ENCODE measurements at places on chromosomes 2 and 18.
A peak's percentile ranks its signal among the peaks of the same experiment; 100 is the strongest.

DNA sequence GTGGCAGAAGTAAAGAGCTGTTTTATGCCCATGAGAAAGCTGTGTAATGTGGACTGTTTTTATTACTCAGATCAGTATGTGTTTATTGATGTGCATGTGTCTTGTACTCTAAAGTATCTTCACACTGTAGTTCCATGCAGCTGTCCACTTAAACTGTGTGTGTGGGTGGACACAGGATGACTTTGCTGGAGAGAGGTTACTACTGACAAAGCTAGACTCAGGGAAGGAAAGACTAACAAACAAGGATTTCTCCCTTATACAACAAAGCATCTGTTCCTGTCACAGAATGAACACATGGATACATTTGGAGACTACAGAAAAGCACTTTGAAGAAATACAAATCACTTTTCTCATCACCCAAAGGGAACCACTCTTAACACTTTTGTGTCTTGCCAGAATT, 10.0 kb downstream of the FHOD3 start:
- peak; percentile 95 for DNase-seq

DNA sequence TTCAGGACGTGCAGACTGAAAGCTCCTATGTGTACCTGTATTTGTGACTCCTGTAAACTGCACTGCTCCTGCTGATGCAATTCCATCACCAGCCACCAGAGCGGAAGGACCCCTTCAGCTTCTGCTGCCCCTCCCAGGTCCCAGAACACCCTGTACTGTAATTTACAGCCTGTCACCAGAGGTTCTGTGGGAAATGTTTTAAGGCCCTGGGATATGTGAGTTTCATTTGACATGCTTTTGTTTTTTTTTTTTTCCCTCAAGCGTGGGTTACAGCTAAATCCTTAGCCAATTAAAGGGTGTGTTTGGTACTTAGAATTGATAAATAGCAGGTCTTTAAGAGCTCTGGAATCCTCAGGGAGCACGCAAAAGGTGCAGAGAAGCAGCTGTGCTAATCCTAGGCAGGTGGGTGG, 79.4 kb downstream of the KCTD1 start:
- no peak for DNase-seq

GRCh38 chr2:6359964-6360363, 505.7 kb downstream of the CMPK2 start:
- no peak for DNase-seq

DNA sequence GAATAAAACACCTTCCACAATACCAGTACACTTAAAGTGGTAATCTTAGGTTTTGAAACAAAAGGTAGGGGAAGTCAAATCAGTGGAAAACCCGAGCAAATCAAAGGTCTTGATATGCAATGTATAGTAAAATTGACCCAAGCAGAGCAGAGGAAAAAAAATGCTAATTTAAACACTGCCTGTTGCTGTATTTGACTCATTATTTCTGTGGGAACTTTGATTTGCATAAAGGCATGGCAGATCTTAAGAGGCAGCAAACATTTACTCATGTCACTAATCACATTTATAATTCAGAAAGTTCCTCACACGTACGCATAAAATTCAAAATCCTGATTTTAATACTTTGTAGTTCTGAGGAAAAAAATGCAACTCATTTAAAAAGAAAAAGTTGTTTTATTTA, 64.4 kb downstream of the IKZF2 start:
- DNase-seq = no peak

GRCh38 chr2:177064422-177064821, 148.2 kb upstream of the HNRNPA3 start:
- no peak for DNase-seq

DNA sequence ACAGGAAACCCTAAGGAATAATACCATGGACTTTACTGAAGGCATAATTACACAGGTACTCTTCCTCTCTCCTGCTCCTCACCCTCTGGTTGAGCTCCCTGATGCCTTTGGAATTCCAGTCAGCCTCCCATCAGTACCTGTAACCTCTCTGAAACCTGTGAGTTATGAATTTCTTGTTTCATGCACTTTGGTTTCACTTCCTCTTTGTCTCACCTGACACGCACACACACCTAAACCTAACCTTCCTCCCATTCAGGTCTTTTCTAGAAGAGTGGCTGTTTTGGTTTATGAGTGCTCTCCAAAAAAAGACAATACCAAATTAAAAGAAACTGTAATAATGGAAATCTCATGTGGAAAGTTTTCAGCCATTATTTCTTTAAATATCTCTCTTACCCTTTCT, 451.3 kb upstream of the VWC2L start:
- no peak for DNase-seq

- peak; percentile 61 for DNase-seq
Observed at GRCh38 chr18:22667616-22668422, 250.1 kb upstream of the CTAGE1 start.

- no peak for DNase-seq
Observed at GRCh38 chr18:23203891-23204432, 68.7 kb downstream of the CABLES1 start.

GRCh38 chr2:25618676-25619075, 54.7 kb downstream of the DTNB start:
- peak; percentile 92 for DNase-seq

GRCh38 chr2:151767536-151767935, 33.3 kb upstream of the NEB start:
- no peak for DNase-seq

DNA sequence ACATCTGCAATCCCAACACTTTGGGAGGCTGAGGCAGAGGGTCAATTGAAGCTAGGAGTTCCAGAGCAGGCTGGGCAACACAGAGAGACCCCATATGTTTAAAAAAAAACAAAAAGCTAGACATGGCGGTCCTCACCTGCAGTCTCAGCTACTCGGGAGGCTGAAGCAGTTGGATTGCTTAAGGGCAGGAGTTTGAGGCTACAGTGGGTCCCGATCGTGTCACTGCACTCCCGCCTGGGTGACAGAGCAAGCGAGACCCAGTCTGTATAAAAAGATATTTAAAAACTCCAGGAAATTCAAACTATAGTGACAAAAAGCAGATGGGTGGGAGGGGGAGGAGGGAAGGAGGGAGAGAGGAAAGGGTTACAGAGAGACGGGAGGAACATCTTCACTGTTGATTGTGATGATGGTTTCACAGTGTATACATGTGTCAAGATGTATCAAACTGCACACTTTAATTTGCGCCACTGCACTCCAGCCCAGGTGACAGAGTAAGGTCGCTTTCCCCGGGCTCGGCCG, 942 bp upstream of the ZNF236 start:
- no peak for DNase-seq

GRCh38 chr2:85680707-85681371, 12.8 kb upstream of the SFTPB start:
- DNase-seq = no peak

- no peak for DNase-seq
Observed at GRCh38 chr2:144550911-144551310, 31.0 kb upstream of the ZEB2 start.
